Fibroblast of skin of abdomen (primary cell): ENCODE measurements at places on chromosomes 6 and 20.

GRCh38 chr6:87897663-87898062, 150.0 kb upstream of the SPACA1 start:
- no peak for DNase-seq

- no peak for DNase-seq
Measured at GRCh38 chr20:23404196-23404595, 17.1 kb downstream of the NAPB start.

DNA sequence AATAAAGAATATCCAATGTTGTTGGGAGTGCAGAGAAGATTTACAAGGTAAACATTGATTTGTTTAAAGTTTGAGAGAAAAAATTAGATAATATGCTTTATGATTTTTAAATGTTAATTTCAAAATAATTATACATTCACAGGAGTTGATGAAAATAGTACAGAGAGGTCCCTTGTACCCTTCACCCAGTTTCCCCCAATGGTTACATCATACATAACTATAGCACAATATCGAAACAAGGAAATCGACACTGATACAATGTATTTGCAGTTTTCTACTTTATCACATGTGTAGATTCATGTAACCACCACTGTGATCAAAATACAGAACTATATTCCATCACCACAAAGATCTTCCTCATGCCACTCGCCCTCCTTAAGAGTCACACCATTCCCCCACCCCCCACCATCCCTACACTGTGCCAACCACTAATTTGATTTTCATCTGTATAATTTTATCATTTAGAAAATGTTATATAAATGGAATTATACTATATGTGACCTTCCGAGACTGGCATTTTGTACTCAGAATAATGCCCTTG, 11.7 kb upstream of the HLA-DRA start:
- DNase-seq: no peak

GRCh38 chr6:64085126-64085525, 449.5 kb downstream of the PHF3 start:
- no peak for DNase-seq

- peak; percentile 75 for DNase-seq
Measured at GRCh38 chr20:52279706-52280105, 88.1 kb upstream of the ZFP64 start.

GRCh38 chr6:155219299-155219698, 44.5 kb upstream of the CLDN20 start:
- no peak for DNase-seq

DNA sequence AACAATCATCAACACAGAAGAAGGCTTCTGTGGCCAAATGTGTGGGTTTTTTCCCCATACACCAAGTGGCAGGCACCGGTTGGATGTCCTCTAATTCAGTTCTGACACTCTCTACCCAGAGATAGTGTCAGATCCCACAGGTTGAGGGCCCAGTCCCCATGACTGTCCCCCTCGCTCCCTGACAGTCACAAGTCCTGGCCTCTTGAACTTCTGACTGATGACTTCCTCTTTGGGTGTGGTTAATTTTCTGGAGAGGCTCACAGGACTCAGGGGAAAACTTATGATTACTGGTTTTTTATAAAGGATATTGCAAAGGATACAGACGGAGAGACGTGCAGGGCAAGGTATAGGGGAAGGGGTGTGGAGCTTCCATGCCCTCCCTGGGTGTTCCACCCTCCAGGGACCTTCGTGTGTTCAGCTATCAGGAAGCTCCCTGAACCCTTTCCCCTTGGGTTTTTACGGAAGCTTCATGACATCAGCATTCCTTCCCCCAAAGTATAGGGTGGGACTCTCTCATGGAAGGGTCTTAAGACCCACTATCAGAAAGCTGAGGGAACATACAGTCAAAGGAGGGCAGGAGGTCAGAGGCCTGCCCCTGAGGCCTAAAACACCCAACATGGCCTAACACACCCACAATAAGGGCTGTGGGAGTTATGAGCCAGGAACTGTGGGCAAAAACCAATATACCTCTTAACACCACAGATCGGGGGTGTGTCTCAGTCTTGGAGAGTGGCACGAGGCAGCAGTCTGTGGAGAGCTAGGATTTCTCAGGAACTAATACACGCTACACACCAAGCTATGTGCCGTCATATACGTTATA, 33.3 kb downstream of the FARS2 start:
- DNase-seq: no peak

- DNase-seq: no peak
Measured at GRCh38 chr20:47191956-47192355, 164.5 kb downstream of the ZMYND8 start.

DNA sequence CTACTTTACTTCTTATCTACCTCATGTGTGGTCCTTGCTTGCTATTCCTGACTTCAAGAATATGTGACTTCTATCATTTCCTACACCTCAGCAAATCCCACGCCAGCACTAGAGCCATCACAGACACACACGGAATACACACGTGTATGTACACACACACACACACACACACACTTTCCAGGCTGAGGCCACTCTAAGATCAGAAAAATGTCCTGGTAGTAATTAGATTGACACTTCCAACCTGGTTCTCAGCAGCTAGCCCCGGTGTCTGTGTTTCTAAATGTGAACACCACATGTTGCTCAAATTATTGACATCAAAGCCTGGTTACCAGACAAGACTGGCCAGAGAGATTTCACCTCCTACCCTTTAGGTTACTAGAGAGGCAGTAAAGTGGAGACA, 54.1 kb upstream of the SASH1 start:
- DNase-seq: no peak

DNA sequence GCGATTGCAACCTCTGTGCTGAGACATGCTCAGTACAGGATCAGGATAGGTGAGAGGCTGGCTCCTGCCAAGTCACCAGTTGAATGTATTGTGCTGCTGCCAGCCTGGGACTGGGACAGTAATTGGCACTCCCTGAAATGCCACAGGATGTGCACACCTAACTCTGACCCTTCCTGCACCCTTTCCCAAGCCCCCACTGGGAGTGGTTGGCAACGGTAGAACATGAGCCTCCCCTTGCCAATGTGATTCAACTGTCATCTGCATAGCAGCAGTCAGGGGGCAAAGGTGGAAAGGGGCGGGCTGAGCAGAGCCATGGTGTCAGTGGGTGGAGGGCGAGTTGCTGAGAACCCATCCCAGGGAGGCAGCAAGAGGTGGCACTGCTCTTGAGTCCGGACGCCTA, 15.4 kb downstream of the SPINT3 start:
- no peak for DNase-seq

DNA sequence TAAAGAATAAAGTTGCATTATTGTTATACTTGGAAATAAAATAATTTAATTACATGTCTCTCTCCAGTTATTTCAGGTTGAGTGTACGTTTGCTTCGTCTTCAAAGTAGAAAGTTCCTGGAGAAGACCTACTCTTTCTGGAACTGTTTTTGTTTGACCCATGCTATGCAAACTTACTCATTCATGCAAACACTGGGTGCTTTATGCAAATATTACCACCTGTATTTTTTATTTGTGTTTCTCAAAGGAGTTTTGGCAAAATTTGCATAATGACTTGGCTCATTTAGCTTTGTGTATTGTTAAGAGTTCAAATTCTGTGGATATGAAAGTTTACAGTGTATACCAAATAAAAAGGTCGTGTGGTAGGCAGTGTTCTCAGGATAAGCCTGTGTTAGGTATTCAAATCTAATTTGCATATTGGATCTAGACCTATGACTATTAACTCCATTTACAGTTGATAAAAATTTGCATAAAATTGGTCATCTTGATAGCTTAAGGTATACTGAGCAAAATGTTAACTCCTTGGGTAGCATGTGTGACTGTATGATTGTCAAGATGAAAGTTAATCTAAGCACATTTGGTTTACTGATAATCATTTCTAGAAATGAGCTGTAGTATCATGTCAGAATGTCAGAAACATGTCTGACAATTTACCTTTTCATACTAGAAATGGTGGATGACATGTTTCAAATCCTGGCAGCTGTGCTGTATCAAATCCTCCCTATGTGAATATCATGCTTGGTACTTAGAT, 65.2 kb downstream of the CDKAL1 start:
- no peak for DNase-seq

DNA sequence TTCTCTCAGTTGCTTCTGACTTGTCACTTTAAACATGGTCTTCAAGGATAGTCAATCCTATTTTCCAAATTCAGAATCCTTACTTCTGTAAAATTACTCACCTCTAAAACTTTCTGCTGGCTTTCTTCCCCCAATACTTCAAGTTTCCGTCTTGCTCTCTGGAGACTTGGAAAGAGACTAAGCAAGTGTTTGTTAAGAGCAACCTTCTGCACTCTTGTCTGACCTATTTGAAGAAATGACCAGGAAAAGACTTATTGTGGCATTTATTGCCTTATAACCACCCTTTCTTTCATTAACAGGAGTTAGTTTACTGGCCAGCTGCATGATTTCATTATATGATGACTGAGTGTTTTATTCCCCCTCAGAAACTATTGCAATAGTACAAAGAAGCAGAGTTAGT, 181.0 kb downstream of the TBC1D7 start:
- no peak for DNase-seq

DNA sequence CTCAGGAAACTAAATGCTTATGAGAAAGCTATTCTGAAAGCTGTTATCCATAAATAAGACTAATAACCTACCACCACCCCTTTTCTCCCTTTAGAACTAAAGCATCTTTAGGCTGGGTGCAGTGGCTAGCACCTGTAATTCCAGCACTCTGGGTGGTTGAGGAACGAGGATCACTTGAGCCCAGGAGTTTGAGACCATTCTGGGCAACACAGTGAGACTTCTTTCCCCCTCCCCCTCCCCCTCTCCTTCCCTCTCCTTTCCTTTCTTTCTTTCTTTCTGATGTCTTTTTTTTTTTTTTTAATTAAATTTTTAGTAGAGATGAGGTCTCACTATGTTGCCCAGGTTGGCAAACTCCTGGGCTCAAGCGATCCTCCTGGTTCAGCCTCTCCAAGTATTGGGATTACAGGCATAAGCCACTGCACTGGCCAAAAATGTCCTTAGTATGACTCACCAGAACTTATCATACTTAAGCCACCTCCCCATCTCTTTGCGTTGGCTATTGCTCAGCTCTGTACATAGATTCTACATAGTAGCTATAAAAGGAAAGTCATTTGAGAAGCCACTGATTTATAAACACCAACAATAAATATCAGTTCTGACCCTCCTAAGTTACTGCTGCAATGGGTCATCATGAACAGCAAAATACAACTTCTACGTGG, 54.8 kb upstream of the SPDEF start:
- DNase-seq: peak; percentile 77
